ENCODE measurements at places on chromosomes 2 and 18.

- no peak for DNase-seq
These were observed 108.8 kb upstream of the HAAO start for GRCh38 chr2:42901076-42901640.

GRCh38 chr2:80863147-80863714 is 558.7 kb upstream of the LRRTM1 start:
- DNase-seq, result no peak

- DNase-seq, result no peak
These were observed 201.1 kb downstream of the MGAT5 start for GRCh38 chr2:134454931-134455330.

DNA sequence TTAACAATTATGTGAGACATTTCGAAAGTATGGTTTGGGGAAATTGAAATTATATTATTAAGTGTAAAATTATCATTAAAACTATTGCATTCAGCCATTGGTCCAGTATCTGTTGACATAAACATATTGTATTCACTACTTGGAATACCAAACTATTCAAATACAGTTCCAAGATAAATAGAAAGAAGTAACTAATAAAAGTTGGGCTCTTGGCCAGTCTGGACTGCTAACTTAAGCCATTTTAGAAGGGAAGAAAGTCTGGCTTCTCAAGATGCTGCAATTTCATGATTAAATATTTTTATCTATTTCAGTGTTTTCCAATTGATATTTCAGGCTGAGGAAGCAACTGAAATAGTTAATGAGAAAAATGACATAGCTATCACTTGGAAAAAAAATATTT is 109.8 kb upstream of the CHRNA1 start:
- DNase-seq, result no peak

- DNase-seq, result peak; percentile 58
These were observed 8.9 kb upstream of the TMEM185B start for GRCh38 chr2:120231974-120232635.
